ENCODE measurements at places on chromosomes 7 and 10.

GRCh38 chr10:29186221-29186620 is 102.6 kb upstream of the LYZL1 start:
- DNase-seq, result no peak

DNA sequence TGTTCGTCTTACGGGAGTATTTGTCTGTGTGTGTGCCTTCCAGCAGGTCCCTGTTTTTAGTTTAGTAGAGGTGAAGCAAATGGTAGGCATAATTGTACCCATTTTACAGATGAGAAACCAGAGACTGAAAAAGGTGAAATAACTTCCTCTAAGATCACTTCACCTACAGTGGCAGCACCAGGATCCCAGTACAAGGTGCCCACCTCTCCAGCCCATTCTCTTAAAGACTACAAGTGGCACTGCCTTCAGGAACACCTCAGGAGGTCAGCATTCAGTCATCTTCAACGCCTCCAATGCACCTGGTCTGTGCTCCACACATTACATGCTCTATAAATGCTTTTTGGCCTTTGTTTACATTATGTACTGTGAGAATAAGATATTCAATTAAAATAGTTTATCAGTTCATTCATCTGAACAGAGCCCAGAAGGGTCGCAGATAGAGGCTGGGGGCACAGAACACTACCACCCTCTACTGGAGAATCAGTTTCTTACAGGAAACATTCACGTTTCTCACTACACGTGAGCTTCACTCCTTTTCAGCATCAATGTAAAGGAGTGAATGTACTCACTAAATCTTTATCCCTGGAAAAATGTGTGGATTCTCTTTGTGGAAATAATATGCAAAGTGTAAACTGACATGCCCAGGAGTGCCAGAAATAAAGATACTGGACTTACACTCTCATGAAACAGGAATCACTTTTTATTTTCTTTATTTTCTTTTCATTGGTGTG is 45.5 kb upstream of the ABLIM1 start:
- no peak for DNase-seq

DNA sequence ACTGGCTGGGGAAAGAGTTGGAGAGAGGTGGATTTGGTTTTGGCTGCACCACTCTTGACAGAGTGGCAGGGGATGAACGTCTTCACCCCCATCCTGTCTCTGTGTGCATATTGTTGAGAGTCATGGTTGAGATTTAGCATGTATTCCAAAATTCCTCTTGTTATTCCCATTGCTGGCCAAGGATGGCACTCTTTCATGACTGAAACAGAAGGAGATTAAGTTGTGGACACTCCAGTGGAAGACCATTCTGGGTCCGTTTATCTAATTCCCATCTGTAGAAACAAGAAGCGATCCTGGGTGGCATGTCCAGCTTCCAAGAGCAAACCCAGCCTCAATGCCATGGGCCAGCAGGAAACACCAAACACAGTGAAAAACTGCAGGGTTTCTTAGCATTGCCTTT is 469.0 kb upstream of the IGFBP3 start:
- DNase-seq, result no peak

DNA sequence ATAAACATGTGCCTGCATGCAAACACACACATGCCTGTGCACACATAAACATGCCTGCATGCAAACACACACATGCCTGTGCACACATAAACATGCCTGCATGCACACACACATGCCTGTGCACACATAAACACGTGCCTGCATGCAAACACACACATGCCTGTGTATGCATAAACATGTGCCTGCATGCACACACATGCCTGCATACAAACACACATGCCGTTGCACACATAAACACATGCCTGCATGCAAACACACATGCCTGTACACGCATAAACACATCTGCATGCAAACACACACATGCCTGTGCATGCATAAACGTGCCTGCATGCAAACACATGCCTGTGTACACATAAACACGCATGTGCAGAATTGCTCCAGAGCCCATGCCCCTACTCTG is 22.4 kb downstream of the NKX6-2 start:
- DNase-seq, result no peak

- DNase-seq, result no peak
Observed at GRCh38 chr7:106418526-106418925, 133.7 kb upstream of the NAMPT start.
